Right lobe of liver (tissue), 6 donors: ENCODE measurements at places on chromosomes 12 and 14. TPM values are rescaled to one million over a fixed set of nuclear protein-coding genes. Genes with fewer than 3 reads are reported as not detected.

- peak; percentile 67 for DNase-seq
Measured at GRCh38 chr14:64654246-64654900, 49.9 kb upstream of the PLEKHG3 start.

- no peak for DNase-seq
Measured at GRCh38 chr14:61331992-61332657, 10.7 kb downstream of the PRKCH start.

GRCh38 chr14:105885561-105886320 is 359.4 kb downstream of the TMEM121 start:
- DNase-seq = peak; percentile 6

The PTPRB gene
- total RNA-seq = 14.7 TPM

- no peak for DNase-seq
Measured at GRCh38 chr12:104243551-104243950, 28.0 kb downstream of the TXNRD1 start.

The TRIM9 gene
- total RNA-seq = 1.9 TPM

The LHX5 gene
- total RNA-seq = not detected

DNA sequence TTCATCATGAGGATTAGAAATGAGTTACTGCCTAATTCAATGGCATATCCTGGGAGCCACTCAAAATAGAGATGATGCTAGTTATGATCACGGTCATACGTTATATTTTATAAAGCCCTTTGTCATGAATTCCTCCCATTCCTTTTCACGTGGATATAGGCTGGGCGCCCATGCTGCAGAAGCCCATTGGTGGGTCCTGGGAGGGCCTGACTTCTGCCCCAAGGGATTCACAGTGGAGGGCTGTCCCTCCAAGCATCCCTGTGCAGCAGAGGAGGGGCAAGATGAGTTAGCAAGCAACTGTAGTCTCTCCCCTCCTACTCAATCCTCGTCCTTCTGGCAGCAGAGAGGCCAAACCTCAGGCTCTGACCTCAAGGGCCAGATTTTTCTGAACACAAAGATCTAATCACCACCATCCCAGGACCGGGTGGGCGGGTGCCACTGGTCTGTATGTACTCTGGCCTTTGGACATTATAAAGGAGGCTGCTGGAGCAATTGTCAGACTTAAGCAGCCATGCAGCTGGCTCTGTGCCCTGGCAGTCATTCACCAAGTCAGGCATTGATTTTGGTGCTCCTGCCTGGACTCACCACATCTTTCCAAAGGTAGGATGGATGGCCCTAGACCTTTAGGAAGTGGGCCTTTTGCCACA is 8.6 kb downstream of the GLTP start:
- no peak for DNase-seq

DNA sequence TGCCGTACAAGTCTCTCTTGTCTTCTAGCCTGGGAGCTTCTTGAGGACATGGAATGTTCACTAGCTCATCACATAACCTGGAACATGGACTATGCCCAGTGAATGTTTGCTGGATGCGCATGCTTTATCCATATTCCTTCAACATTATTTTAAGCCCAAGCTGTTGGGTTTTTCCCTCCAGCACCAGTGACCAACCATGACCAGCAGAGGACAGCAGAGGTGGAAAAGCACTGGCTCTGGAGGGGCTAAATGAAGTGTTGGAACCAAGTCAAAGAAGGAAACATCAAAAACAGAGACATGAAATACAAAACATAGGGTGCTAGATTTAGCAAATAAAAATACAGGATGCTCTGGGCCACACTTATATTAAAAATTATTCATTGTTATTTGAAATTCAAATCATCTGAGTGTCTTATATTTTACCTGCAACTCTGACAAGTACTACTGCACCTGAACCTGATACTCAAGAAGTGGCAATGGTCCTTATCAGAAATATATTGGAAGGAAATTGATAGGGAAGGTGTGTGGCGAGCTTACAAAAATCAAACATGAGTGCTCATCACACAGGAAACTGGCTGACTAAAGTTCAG is 23.1 kb upstream of the HELB start:
- DNase-seq = no peak

- no peak for DNase-seq
Measured at GRCh38 chr14:28719130-28719529, 47.5 kb upstream of the FOXG1 start.

- no peak for DNase-seq
Measured at GRCh38 chr12:125687820-125688219, 622.6 kb downstream of the AACS start.

The FITM1 gene
- 4.3 TPM for total RNA-seq

The GSG1 gene
- total RNA-seq = not detected

GRCh38 chr12:23564451-23565152 is 384.9 kb downstream of the SOX5 start:
- DNase-seq = no peak

The IL31 gene
- not detected for total RNA-seq

GRCh38 chr12:16228067-16228466 is 49.4 kb downstream of the SLC15A5 start:
- DNase-seq = no peak

The KCNK13 gene
- 0.37 TPM for total RNA-seq

GRCh38 chr12:91620992-91621391 is 438.4 kb upstream of the DCN start:
- DNase-seq = no peak

DNA sequence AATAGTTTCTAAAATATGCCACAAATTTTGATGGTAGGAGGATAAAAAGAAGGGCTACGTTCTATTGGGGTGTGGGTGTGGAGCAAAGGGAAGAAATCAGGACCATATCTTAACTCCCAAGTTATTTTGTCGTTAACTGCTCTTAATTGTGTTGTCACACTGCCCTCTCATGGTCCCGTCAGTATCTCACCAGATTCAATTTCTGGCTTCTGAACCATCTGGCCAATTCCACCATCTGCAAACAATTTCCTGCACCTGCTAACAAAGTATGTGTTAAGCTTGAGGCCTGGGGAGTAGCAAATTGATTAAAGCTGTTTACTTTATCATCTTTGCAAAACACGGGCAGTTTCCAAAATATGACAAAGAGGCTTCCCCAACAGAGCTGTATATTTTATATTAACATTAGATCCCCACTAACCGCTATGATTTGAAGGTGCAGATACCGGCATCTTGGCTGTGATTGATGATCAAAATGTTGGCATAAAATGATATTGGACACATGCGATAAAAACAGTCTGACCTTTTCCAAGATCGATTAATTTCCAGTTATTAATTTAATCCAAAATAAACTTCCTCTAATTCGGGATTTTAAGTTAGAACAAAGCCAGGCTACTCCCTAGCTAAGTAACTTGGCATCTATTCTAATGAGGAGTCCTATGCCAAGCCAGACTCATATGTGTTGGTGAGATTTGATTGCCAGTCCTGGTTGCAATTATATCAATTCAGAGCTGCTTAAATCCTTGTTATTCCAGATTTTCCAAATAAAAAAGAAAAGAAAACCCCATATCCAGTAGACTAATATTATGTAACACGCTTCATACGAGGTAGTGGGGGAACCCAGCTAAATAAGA is 6.9 kb upstream of the DNM1L start:
- DNase-seq = no peak

- DNase-seq = no peak
Measured at GRCh38 chr12:43338848-43339526, 213.0 kb downstream of the ADAMTS20 start.

The RASSF9 gene
- 0.69 TPM for total RNA-seq

The NYNRIN gene
- total RNA-seq = 3.7 TPM

DNA sequence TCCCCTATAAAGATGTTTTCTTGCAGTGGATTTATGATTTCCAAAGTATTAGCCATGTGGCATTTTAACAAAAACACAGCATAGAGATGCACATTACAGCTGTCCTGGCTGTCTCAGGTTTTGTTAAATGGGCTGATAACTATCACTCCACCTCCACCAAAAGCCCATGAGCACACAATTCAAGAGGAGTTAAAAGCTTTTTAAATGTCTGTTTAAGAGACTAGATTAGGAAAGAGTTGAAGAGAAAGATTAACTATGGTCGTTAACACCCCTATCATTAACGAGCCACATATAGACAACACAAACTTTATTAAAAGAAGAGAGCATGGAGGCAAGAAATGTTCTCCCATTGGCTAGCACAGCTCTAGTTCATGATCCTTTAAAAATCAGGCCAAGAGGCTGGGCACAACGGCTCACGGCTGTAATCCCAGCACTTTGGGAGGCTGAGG is 14.5 kb downstream of the CBX5 start:
- DNase-seq = no peak

The FGF23 gene
- 1.2 TPM for total RNA-seq

DNA sequence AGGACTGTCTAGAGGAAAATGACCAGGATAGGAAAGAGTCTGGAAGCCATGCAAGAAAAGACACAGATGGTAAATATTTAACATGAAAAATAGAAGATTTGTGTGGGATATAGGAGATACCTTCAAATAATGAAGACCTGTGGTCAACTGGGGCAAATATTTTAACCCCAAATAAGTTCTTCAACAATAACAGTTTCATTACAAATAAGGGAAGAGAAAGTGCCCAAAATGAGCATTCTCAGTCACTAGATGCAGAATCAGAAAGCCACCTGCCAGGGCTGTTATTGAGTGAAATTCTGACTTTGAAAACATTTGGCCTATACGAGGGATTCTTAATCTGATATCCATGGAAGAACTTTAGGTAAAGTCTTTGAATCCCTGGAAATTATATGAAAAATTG is 231.2 kb upstream of the PLEKHG7 start:
- no peak for DNase-seq

The RAD9B gene
- 0.58 TPM for total RNA-seq

DNA sequence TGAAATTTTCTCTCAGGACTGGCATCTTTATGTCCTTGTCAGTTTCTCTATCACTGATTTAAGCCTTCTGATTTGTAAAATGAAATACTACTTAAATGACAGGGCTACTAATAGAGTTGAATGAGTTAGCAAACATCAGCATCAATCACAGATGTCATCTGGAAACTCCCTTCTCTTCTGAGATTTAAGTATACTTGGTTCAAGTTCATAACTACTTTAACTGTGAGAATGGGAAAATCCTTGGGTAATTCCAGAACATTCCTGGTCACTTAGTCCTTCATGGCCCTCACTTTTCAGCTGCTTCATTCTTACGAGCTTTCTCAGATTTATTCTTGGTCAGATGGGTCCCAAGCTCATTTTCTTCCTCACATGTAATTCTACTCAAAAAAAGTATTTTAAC is 1655.3 kb upstream of the FLRT2 start:
- DNase-seq = no peak

DNA sequence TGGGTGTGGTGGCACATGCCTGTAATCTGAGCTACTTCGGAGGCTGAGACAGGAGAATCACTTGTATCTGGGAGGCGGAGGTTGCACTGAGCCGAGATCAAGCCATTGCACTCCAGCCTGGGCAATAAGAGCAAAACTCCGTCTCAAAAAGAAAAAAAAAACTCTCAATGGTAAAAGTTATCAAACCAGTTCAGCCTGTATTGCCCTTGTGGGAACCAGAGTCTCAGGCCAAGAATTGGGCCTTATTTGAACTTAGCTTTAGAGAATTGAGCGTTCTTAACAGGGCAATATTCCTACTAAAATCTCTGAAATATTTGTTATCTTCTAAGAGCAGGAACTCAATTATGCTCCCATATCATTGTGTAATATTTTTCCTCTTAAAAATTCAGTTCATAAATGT is 7.7 kb upstream of the MDM2 start:
- DNase-seq = no peak

DNA sequence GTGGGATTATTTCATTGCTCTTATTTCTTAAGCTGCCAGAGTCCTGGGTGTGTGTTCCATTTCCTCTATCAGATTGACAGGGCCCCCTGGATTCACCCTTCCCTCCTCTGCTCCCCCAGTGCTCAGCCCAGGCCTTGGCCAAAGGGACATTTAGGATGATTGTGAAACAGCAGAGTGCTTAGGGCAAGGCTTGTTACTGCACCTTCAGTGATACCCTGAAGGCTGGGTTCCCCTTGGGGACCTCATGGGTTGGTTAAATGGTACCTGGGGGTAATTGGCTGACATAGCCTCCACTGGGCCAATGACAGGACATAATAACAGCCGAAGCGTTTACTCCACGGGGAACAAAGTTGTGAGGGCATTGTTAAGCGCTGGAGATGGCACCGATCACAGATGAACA is 1.3 kb upstream of the KRT72 start:
- DNase-seq = no peak

The STAB2 gene
- 5.5 TPM for total RNA-seq

DNA sequence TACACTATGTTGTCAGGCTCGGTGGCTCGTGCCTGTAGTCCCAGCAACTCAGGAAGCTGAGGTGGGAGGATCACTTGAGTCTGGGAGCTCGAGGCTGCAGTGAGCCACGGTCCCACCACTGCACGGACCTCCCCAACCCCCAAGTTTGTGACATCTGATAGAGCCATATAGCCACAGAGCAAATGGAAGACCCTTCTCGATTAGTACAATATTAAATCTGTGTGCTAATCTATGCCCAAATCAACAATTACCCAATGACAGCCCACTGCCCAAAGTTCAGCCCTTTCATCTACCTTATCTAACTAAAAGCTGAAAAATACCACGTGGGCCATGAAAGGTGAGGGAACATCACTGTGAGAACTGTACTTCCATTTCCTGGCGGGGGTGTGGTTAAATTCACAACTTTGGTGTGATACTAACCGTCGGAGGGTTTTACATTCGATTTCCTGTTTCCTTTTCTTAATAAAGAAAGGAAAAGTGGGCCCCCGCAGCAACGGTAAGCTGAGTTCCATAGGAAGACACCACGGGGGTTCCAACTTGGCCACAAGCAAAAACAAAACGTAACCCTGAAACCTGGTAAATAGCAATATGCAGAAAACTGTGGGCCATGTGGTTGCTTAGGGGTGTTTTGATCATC is 31.2 kb upstream of the FOS start:
- DNase-seq = no peak

DNA sequence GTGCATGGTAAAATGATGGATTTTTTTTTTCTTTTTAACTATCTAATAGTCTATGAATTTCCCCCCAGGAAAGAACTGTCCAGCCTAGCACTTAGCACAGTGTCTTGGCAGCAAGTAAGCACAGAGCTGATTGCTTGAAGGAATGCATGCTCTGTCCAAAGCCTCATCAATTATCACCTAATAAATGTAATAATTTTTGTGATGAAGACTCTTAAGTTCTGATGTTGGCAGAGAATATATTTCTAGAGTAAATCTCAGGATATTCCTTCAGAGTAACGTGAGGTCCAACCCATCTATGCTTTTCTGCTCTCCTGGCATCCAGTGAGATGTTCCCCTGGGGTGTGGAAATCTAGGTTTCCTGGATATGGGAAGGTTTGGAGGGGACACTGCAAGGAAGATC is 152.4 kb downstream of the TMX1 start:
- DNase-seq = no peak
